ENCODE measurements at places on chromosomes 7 and 10.

DNA sequence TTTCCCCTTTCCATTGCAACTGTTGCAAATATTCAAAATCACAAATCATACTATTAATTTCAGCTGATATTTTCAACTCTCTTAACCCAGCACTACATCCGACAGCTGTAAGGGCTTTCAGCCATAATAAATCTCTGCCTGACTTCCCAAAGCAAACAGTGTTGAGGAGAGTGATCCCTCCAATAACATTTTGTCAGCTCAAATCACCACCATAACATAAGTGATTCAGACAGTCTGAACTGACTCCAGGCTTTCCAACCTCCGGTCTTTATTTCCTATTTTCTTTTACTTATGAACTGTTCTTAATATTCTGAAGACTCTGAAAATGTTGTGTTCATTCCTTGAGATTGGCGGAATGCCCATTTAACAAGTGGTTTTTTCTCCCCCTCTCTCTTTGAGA, 1085.9 kb downstream of the GATA3 start:
- no peak overlapping the region for H3K27ac ChIP-seq
- DNase-seq: no peak
- H3K27me3 ChIP-seq: no peaks in the 10 kb centered on the region
- no peaks in the 10 kb centered on the region for H3K36me3 ChIP-seq
- H3K4me1 ChIP-seq: no peaks in the 10 kb centered on the region

- DNase-seq: no peak
- H3K27me3 ChIP-seq: no peaks in the 10 kb centered on the region
- H3K36me3 ChIP-seq: no peaks in the 10 kb centered on the region
- no peak overlapping the region for H3K4me3 ChIP-seq
- H3K4me1 ChIP-seq: peaks cover 4% of the 10 kb centered on the region
- H3K27ac ChIP-seq: no peak overlapping the region
These were observed 80.6 kb upstream of the NAMPT start for GRCh38 chr7:106365252-106366005.

- no peak overlapping the region for H3K27ac ChIP-seq
- H3K27me3 ChIP-seq: peaks cover 15% of the 10 kb centered on the region
- peaks cover 30% of the 10 kb centered on the region for H3K36me3 ChIP-seq
These were observed 24.4 kb downstream of the NKX6-2 start for GRCh38 chr10:132761395-132762060.

DNA sequence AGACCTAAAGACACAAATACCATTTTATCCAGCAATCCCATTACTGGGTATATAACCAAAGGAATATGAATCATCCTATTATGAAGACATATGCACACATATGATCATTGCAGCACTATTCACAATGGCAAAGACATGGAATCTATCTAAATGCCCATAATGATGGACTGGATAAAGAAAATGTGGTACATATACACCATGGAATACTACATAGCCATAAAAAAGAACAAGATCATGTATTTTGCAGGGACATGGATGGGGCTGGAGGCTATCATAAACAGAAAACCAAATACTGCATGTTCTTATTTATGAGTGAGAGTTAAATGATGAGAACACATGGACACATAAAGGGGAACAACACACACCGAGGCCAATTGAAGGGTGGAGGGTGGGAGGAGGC, 3.8 kb downstream of the MACC1 start:
- no peak for DNase-seq
- H3K36me3 ChIP-seq: peaks cover 3% of the 10 kb centered on the region
- H3K4me3 ChIP-seq: no peak overlapping the region

- H3K4me1 ChIP-seq: peaks cover 11% of the 10 kb centered on the region
- no peak overlapping the region for H3K4me3 ChIP-seq
- H3K27me3 ChIP-seq: peaks cover 10% of the 10 kb centered on the region
- DNase-seq: no peak
- H3K36me3 ChIP-seq: peaks cover 6% of the 10 kb centered on the region
These were observed 120.1 kb upstream of the CHST15 start for GRCh38 chr10:124213471-124213870.

DNA sequence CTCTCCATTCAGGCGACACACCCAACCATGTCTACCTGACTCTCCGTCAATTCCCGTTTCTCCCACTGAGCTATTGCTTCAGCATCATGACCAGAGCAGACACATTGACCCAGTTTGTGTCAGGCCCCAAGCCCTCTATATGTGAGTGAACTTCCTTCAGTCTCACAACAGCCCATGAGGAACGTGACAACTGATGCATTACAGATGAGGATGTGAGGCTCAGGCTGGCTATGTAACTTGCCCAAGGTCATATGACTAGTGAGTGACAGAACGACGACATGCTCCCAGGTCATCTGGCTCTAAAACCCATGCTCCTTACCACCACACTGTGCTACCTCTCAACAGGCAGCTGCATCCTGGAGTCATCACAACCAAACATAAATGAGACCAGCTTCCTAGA, 3.7 kb downstream of the TMEM140 start:
- DNase-seq: no peak
- H3K27me3 ChIP-seq: peaks cover 3% of the 10 kb centered on the region
- H3K36me3 ChIP-seq: peaks cover 3% of the 10 kb centered on the region

DNA sequence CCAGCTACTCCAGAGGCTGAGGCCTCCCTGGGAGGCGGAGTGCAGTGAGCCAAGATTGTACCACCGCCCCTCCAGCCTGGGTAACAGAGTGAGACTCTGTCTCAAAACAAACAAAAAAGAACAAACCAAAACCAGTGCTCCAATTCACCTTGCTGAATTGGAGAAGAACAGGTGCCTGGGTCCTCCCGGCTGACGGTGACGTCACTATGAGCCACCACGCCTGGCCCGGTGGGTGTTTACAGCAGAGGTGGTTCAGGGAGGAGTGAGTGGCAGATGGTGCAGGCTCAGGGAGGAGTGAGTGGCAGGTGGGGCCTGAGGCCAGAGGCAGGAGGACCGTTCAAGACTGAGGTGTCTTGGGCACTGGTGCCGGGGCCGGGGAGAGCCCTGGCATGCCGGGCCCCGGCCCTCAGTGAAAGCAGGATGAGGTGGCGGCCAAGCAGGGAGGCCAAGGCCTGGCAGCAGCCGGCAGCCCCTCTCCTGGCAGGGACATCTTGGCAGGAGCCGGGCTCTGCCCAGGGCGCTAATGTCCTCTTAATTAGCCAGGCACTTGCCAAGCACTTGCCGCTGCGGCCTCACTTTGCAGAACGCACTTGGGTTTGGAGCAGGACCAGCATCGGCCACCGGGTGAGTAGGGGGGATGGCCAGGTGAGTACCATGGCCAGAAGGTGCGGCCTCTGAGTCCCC, 162.8 kb upstream of the TNRC18 start:
- DNase-seq: no peak
- H3K4me3 ChIP-seq: no peak overlapping the region
- peaks cover 4% of the 10 kb centered on the region for H3K27me3 ChIP-seq
- H3K27ac ChIP-seq: no peak overlapping the region

DNA sequence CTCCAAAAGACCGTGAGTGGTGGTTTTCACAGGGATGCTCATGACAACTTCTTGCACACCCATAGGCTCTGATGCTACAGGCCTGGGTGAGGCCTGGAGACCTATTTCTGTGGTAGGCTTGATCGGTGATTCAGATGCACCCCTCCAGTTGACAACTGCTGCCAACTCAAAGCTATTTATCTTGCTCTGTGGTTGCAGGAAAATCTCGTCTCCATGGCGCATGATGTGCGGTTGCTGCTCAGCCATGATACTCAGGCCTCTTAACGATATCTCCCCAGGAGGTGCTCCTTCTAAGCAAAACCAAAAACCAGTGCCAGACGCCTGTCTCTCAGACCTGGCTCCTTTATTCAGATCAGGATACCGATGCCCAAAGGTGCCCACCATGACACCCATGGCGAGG, 31.4 kb downstream of the C10orf90 start:
- H3K27ac ChIP-seq: no peak overlapping the region
- peaks cover 5% of the 10 kb centered on the region for H3K4me1 ChIP-seq
- peaks cover 3% of the 10 kb centered on the region for H3K36me3 ChIP-seq
- H3K4me3 ChIP-seq: no peak overlapping the region

DNA sequence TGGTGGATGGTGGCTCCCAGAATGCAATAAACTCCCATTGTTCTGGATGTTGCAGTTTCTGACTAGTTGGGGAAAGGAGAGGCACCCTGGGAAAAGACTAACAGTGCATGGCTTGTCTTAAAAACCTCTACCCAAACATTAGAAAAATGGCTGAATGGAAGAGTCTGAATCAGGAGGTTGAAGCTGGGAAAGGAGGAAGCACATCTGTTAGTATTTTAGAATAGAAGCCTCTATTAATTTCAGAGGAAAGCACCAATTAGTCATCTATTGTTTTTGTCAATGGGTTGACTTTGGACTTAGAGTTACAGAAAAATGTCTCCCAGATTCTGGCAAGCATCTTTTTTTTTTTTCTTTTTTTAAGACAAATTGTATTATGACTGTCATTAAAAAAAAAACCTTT, 56.1 kb upstream of the ELMO1 start:
- H3K36me3 ChIP-seq: no peaks in the 10 kb centered on the region
- H3K4me1 ChIP-seq: peaks cover 24% of the 10 kb centered on the region
- DNase-seq: no peak
- H3K27ac ChIP-seq: no peak overlapping the region
- no peaks in the 10 kb centered on the region for H3K27me3 ChIP-seq

- H3K27ac ChIP-seq: no peak overlapping the region
- H3K4me3 ChIP-seq: no peak overlapping the region
- no peaks in the 10 kb centered on the region for H3K36me3 ChIP-seq
- no peaks in the 10 kb centered on the region for H3K4me1 ChIP-seq
- no peak for DNase-seq
- no peaks in the 10 kb centered on the region for H3K27me3 ChIP-seq
These were observed 24.3 kb upstream of the VDAC2 start for GRCh38 chr10:75186310-75186709.

DNA sequence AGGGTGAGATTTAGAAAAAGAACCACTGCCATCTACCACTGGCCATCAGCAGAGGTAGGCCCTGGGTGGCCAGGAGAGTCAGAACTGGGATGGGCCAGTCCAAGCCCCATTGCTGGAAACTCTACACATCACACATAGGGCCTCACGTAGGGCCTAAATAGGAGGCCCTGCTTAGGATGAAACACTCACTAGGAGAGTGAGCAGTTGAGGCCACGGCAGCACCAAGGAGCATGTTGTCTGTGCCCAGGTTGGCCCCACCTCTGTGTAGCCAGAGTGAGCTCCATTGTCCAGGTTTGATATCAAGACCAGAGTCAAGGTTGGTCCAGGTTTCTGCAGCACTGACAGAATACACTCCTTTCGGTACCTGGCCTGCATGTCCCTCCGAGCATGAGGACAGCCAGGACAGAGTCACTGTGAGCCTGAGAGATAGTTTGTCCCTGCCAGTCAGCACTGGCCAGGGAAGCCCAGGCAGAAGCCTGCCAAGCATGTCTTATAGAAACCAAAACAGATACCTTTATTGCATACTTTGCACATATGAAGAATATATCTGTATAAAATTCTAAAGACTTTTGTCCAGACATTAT, 77.9 kb upstream of the CAMK2B start:
- H3K4me1 ChIP-seq: peaks cover 17% of the 10 kb centered on the region
- H3K4me3 ChIP-seq: peak overlapping the region; percentile 77
- H3K27ac ChIP-seq: peak overlapping the region; percentile 15
- peaks cover 31% of the 10 kb centered on the region for H3K36me3 ChIP-seq

DNA sequence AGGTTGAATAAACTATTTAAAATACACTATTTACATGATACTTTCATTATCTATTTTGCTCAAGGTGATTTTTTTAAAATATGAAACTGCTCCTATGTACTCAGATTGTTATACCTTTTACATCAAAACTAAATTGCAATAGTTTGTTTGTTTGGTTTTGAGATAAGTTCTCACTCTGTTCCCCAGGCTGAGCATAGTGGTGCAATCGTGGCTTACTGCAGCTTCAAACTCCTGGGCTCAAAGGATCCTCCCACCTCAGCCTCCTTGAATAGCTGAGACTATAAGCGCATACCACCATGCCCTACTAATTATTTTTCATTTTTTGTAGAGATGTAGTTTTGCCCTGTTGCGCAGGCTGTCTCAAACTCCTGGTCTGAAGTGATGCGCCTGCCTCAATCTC, 12.7 kb downstream of the TAS2R60 start:
- no peaks in the 10 kb centered on the region for H3K36me3 ChIP-seq
- H3K4me1 ChIP-seq: no peaks in the 10 kb centered on the region
- no peaks in the 10 kb centered on the region for H3K27me3 ChIP-seq
- H3K27ac ChIP-seq: no peak overlapping the region
- DNase-seq: no peak

DNA sequence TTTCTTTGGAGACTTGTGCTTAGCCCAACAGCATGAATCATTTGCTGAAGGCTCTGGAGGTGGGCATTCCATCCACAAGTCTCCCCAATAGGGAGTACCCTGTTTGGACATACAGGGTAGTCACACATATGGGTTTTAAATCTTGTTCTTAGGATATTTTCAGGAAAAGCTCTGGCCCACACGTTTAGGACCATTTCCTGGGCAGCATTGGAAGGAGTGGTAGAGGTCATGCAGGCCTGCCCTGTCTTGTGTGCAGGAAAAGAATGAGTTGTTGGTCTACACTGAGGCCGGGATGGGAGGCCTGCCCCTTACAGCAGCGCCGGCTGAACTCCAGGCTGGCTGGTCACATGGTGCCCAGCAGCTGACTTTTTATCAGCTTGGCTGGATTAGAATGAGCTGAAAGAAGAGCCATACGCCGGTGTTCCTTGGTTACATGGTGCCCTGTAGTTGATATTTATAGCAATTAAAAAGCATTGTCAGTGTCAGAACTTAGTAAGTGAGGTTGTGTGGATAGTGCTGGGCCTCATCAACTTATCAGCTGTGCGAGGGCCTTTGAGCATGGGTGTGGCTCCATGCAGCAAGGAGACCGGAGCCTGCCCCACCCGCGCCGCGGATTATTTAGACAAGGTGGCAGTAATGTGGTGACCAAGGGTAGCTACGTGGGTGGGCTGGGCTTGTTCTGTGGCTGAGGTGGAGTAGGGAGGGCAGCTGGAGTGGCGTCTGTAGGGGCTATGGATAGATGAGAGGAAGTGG, 28.6 kb downstream of the OGDH start:
- no peak overlapping the region for H3K27ac ChIP-seq
- H3K27me3 ChIP-seq: peaks cover 3% of the 10 kb centered on the region
- no peak for DNase-seq
- no peak overlapping the region for H3K4me3 ChIP-seq
- peaks cover 42% of the 10 kb centered on the region for H3K4me1 ChIP-seq

- H3K27ac ChIP-seq: no peak overlapping the region
- H3K27me3 ChIP-seq: peaks cover 8% of the 10 kb centered on the region
- no peak overlapping the region for H3K4me3 ChIP-seq
- H3K4me1 ChIP-seq: peaks cover 6% of the 10 kb centered on the region
- H3K36me3 ChIP-seq: peaks cover 35% of the 10 kb centered on the region
These were observed 103.0 kb downstream of the VOPP1 start for GRCh38 chr7:55469271-55469681.

DNA sequence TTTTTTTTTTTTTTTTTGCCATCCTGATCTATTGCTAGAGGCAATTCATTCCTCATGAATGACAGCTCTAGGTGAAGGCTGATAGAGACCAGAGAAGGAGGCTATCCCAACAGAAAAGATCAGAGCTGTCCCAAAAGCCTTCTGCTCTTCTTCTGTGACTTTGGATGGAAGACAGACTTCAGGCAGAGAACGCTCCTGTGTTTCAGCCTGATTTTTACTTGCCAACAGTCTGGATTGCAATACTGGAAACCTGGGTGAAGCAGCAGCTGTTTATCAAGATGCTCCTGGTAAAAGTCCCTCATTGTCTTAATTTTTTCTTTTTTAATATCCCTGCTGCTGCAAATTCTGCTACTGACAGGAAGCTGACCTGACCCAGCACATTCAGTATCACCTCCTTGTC, 219.5 kb downstream of the CCDC3 start:
- no peak for DNase-seq
- no peak overlapping the region for H3K4me3 ChIP-seq
- no peaks in the 10 kb centered on the region for H3K36me3 ChIP-seq
- no peaks in the 10 kb centered on the region for H3K27me3 ChIP-seq
- no peaks in the 10 kb centered on the region for H3K4me1 ChIP-seq
- no peak overlapping the region for H3K27ac ChIP-seq

- H3K27me3 ChIP-seq: no peaks in the 10 kb centered on the region
- no peak overlapping the region for H3K27ac ChIP-seq
- no peak for DNase-seq
These were observed 782.0 kb upstream of the ZWINT start for GRCh38 chr10:57142925-57143576.
